ENCODE measurements at places on chromosomes 5 and 9.

DNA sequence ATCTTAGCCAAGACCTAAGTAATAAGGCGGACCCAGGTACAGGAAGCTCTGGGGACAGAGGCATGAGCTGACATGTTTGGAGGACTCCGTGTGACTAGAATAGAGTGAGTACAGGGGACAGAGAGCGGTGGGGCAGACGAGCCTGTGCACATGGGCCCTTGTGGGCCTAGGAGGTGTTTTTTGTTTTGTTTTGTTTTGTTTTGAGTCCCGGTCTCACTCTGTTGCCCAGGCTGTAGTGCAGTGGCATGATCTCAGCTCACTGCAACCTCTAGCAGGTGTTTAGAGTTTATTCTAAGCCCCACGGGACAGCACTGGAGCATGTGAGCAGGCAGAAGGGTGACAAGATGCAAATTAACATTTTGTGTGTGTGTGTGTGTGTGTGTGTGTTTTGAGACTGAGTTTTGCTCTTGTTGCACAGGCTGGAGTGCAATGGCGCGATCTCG lies 3.1 kb upstream of the EEIG1 start:
- no peak for DNase-seq

DNA sequence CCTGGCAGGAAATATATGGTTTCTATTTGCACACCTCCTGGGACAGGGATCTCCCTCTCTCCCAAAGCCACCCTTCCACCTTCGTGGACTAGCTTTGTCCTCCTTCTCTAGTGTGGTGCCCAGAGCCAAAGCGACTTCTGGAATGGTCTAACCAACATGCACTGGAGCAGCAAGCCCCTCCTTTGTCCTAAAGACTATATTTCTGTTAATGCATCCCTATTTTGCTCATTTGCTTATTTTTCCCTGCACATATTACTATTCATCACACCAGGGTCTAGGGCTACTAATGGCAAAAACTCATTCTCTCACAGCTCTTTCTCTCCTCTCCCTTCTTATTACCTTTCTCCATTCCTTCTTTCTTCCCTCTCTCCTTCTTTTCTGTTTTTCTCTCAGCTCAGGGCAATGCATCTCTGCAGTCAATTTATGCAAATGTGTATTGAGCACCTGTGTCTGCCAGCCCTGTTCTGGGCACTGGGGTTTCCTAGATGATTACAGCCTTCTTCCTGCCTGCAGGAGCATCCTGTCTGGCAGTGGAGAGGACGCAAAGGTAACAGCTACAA lies 2.8 kb upstream of the NEURL1B start:
- DNase-seq: no peak

- peak; percentile 95 for DNase-seq
Measured at GRCh38 chr9:4099976-4100735, 199.7 kb downstream of the GLIS3 start.

GRCh38 chr5:69364414-69364813 lies 4.9 kb downstream of the AK6 start:
- peak; percentile 23 for DNase-seq

DNA sequence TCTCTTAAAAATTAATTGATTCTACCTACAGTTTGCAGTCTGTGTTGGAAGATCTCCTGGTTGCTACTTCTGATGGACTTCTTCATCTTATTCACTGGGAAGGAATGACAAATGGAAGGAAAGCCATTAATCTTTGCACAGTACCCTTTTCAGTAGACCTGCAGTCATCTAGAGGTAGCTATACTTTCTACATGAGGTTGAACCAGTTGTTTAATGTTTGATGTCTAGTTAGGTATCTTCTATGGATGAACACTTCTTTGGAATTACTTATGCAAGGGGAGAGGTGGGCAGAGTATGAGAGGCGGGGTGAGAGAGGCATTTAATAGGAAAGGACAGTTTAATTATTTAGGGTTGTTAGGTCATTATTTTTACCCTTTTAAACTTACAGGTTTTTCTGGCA lies 91.2 kb downstream of the RIC1 start:
- DNase-seq: no peak

DNA sequence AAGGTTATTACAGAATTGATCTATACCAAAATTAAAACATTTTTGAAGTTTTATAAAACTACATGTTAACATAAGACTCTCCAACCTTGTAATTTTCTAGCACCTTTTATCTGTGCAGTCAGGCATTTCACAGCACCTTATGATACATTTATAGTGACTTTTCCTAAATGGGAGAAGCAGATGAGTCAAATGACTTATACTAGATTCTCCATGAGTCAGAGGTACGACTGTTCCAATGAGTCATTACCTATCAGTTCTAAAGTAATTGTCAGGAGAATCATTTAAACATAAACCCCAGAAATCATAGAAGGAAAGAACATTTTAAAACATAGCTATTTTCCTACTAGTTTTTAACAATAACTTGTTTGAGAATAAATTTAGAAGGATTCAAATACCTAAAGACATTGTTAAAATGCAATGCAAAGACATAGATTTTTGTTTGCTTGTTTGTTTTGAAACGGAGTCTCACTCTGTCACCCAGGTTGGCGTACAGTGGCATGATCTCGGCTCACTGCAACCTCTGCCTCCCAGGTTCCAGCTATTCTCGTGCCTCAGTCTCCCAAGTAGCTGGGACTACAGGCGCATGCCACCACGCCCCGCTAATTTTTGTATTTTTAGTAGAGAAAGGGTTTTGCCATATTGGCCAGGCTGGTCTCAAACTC lies 34.7 kb upstream of the DMXL1 start:
- peak; percentile 72 for DNase-seq

- no peak for DNase-seq
Measured at GRCh38 chr5:59756373-59757035, 137.0 kb downstream of the PDE4D start.

- no peak for DNase-seq
Measured at GRCh38 chr9:134694714-134695113, 53.1 kb downstream of the COL5A1 start.

GRCh38 chr5:132883261-132883834 lies 9.9 kb downstream of the LEAP2 start:
- DNase-seq: peak; percentile 83

DNA sequence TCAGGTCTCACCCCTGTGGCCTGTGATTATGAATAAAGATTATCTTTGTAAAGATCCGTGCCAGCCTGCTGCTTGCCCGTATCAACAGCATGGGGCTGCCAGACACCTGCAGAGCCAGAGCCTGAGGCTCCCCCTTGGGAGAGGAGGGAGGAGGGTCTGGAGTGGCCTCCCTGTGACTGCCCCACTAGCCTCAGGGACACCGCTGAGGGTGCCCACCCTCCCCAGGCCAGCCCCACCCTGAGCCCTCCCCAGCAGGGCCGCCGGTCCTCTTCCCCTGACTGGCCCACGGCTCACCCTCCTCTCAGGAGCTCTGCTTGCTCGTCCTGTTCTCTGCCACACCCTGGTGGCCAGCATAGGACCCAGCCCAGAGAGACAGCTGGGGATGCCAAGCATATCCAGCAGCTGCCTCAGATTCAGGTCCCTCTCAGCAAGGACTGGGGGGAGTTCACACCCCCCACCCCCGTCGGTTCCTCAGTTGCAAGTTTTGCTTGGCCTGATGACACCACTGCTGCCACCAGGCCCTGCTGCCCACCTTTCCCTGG lies 1.9 kb downstream of the SSNA1 start:
- no peak for DNase-seq

GRCh38 chr9:74122661-74123060 lies 374.5 kb upstream of the RORB start:
- DNase-seq: no peak

GRCh38 chr9:136516191-136516654 lies 29.6 kb downstream of the NOTCH1 start:
- no peak for DNase-seq

DNA sequence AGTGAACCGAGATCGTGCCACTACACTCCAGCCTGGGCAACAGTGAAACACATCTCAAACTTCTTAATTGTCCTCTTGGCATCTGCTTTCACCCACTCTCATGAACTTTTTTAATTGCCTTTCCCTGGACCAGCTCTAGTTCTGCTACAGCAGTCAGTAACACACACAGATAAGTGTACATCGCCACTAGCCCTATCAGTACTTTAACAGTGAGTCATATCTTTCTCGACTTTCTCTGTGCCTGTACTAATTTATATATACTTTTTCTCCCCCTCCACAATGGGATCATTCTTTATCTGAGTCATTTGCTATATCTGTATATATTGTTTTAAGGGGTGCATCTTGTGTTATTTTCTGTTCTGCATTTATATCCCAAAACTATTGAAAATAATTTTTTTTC lies 6.7 kb downstream of the CDC37L1 start:
- DNase-seq: no peak

DNA sequence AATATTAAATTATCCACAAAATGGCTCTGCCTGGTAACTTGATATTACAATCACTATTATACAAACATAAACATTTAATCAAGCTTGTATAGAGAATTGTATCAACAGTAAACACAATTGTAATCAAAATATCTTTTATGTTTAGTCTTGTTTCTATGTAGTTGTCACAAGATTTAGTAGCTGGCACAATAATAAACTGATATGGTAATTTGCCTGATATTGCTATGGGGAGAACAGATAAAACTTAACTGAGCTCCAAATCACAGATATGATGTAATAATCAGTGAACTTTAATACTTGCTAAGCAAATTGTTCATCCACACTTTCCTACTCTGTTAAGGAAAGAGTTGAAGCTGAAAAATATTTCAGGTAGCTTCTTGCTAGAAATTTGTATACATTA lies 189.8 kb downstream of the MPDZ start:
- no peak for DNase-seq

DNA sequence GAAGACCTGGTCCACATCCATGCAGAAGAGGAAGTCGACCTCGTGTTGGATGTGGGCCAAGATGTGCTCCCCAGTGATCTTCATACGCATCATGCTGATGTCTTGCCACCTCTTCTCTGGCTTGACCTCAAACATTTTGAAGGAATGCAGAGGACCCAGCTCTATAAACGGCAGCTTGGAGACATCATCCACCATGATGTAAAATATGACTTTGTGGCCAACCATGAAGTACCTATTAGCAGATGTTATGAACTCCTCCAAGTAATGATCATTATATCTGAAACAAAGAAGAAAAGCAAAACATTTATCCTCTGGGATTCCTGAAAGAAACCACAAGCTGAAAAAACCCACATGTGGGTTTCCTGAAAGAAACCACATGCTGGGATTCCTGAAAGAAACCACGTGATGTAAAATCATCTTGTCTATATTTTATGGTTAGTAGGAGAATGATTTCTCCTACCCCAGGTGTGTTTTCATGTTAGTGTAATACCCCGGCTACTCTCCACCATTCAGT lies 52.3 kb downstream of the GGTA1 start:
- no peak for DNase-seq

DNA sequence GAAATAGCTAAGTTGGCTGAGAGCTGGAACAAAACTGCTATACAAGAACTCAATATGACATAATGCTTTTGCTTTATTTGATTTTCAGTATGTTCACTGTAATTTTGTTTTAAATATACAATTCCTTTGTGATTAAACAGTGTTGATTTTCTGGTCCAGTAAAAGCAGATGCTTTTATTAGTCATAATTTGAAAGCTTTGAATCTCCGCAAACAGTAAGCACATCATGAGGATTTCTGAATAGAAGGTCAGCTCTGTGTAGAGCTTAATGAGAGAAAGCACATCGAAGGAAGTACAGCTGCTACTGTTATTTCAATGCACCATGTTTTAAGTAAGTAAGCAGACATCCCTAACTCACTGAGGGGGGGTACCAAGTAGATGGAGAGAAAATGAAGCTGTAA lies 701.3 kb upstream of the ACO1 start:
- no peak for DNase-seq

GRCh38 chr5:14242871-14243383 lies 99.8 kb downstream of the TRIO start:
- DNase-seq: no peak

- DNase-seq: no peak
Measured at GRCh38 chr9:91953718-91954117, 3.7 kb upstream of the ROR2 start.
